ENCODE measurements at places on chromosomes 3 and 15. TPM values are rescaled to one million over a fixed set of nuclear protein-coding genes. Genes with fewer than 3 reads are reported as not detected.
A peak's percentile ranks its signal among the peaks of the same experiment; 100 is the strongest.

DNA sequence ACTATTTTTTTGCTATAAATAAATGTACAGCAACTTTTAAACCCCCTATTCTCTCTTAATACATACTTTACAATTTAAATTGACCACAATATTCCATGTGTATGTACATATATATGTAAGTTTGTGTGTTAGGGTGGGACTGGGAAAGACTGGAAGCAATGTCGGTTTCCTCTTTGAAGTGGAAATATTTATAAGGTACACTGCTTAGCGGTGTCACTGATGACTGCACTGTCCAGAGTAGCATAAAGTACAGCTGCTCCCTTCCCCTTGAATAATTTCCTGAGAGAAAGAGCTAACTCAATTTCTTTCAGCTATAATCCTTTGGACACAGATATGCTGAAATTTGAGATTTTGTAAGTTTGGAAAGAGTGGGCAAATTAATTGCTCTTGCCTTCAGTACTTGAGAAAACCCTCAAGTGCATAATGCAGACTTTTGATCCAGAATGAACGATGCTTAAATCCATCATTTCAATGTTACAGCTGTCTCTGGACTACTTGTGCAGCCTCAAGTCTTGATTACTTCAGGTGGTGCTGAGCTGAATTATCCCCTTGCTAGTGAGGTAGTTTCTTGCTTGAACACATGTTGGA, 267.0 kb upstream of the CFAP20DC start:
- H3K27me3 ChIP-seq, result no peaks in the 10 kb centered on the region
- no peak overlapping the region for H3K4me3 ChIP-seq
- H3K4me1 ChIP-seq, result no peaks in the 10 kb centered on the region
- H3K27ac ChIP-seq, result no peak overlapping the region

GRCh38 chr3:102866845-102867244, 432.0 kb downstream of the ZPLD1 start:
- H3K4me1 ChIP-seq, result no peaks in the 10 kb centered on the region
- H3K36me3 ChIP-seq, result no peaks in the 10 kb centered on the region
- H3K27me3 ChIP-seq, result no peaks in the 10 kb centered on the region
- H3K4me3 ChIP-seq, result no peak overlapping the region

DNA sequence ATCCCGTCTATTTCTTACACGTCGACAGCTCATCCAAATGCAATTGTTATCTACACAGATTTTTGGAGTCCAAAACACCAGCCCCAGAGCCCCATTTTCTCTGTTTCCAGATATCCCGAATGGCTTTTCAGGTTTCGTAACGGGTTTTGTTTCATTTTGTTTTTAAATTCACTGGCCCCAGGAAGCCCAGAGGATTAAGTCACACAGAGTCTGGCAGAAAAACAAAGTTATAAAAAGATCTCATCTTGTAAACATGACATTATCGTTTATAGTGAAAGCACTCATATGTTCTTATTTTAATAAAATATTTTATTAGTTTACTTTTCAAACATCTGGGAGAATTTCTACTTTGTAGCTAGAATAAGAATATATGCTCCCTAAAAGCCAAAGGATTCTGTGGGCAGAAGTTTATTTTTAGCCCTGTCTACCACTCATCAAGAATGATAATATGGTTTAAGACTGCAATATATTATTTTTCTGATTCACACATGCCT, 149.3 kb upstream of the SLC2A2 start:
- no peak for DNase-seq
- no peaks in the 10 kb centered on the region for H3K36me3 ChIP-seq
- peaks cover 25% of the 10 kb centered on the region for H3K4me1 ChIP-seq

GRCh38 chr3:192802957-192803899, 75.9 kb upstream of the FGF12 start:
- DNase-seq, result no peak
- no peaks in the 10 kb centered on the region for H3K4me1 ChIP-seq
- no peak overlapping the region for H3K4me3 ChIP-seq
- H3K27ac ChIP-seq, result no peak overlapping the region
- no peaks in the 10 kb centered on the region for H3K27me3 ChIP-seq
- no peaks in the 10 kb centered on the region for H3K36me3 ChIP-seq

- no peaks in the 10 kb centered on the region for H3K36me3 ChIP-seq
- no peaks in the 10 kb centered on the region for H3K27me3 ChIP-seq
- DNase-seq, result no peak
- H3K4me3 ChIP-seq, result no peak overlapping the region
- H3K4me1 ChIP-seq, result peaks cover 65% of the 10 kb centered on the region
These were observed 656.4 kb downstream of the MECOM start for GRCh38 chr3:169007145-169007544.

DNA sequence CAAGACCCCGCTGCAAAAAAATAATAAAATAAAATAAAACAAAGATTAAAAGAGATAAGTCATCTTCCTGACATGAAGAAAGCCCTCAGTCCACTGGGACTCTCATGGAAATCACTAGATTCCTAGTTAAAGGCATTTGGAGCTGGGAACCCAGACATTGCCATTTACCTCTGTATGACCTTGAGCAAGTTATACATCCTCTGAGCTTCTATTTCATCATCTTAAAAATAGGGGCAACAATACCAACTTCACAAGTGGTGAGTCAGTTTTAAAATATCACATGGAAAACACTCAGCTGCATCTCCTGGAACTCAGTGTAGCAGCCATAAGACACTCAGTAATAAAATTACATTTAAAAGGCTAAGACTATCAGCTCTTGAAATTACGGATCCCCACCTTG, 334.8 kb downstream of the ERC2 start:
- H3K27me3 ChIP-seq, result no peaks in the 10 kb centered on the region
- DNase-seq, result no peak
- H3K36me3 ChIP-seq, result no peaks in the 10 kb centered on the region
- H3K4me1 ChIP-seq, result peaks cover 13% of the 10 kb centered on the region
- no peak overlapping the region for H3K4me3 ChIP-seq
- H3K27ac ChIP-seq, result no peak overlapping the region

- H3K27me3 ChIP-seq, result no peaks in the 10 kb centered on the region
These were observed 869.5 kb downstream of the SI start for GRCh38 chr3:164208821-164209220.

DNA sequence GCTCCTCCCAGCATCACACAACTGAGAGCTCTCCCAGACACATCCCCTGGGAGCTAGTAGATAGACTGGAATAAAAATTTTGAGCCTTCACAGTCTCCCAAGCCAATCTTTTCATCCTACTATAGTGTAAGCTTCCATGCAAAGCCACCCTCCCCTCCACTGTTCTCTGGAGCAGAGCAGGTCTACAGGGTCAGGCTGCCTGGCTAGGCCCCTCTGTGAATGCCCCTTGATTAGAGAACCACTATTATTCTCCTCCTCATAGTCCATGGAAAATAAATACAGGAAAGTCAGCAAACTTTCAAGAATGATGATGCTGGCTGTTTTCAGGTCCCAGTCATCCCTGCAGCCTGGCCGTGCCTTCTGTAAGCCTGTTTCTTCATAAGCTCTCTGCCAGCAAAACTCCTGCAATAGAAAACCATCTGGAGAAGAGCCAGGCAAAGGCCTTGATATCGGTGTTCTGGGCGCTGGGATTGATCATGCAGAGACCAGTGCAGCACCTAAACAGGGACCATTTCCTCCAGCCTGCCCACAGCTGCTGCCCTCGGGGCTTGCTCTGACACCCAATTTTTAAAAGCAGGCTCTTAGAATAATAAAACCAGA, 51.7 kb downstream of the CRYGS start:
- H3K27me3 ChIP-seq, result peaks cover 95% of the 10 kb centered on the region
- H3K27ac ChIP-seq, result no peak overlapping the region
- DNase-seq, result no peak
- H3K4me3 ChIP-seq, result no peak overlapping the region
- H3K36me3 ChIP-seq, result no peaks in the 10 kb centered on the region
- no peaks in the 10 kb centered on the region for H3K4me1 ChIP-seq

- peaks cover 51% of the 10 kb centered on the region for H3K4me1 ChIP-seq
- H3K36me3 ChIP-seq, result peaks cover 16% of the 10 kb centered on the region
- H3K27me3 ChIP-seq, result no peaks in the 10 kb centered on the region
- no peak overlapping the region for H3K27ac ChIP-seq
- no peak overlapping the region for H3K4me3 ChIP-seq
These were observed 41.8 kb downstream of the ZNF710 start for GRCh38 chr15:90042766-90043529.

DNA sequence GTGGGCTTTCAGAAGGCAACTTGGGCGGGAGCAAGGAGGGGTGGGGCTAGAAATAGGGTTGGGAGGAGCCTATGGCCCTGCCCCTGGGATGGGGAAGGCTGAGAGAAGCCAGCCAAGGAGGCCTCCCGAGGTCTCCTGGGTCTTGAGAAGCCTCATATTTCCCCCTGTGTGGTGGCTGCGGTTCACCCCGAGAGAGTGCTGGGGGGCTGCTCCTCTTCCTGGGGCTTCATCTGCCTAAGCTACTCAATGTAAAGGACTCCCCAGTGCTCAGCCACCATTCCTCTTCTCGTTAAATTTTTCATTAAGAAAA, 174.3 kb downstream of the SMAD6 start:
- no peaks in the 10 kb centered on the region for H3K36me3 ChIP-seq
- no peak overlapping the region for H3K4me3 ChIP-seq
- DNase-seq, result no peak
- H3K27me3 ChIP-seq, result no peaks in the 10 kb centered on the region
- H3K4me1 ChIP-seq, result no peaks in the 10 kb centered on the region
- H3K27ac ChIP-seq, result no peak overlapping the region

- peaks cover 12% of the 10 kb centered on the region for H3K36me3 ChIP-seq
- peaks cover 25% of the 10 kb centered on the region for H3K4me1 ChIP-seq
- peak; percentile 14 for DNase-seq
These were observed 39.8 kb downstream of the CHDH start for GRCh38 chr3:53806182-53807116.

The GASK1A gene
- total RNA-seq, result 1.6 TPM

The LIPH gene
- 213 TPM for total RNA-seq

The CTDSPL gene
- total RNA-seq, result 55.2 TPM

The CLSTN2 gene
- 0.07 TPM for total RNA-seq

The TRIP4 gene
- total RNA-seq, result 28.5 TPM

The SCAANT1 gene
- not detected for total RNA-seq

The SORD gene
- 39.1 TPM for total RNA-seq

The TMF1 gene
- 34.4 TPM for total RNA-seq

The MME gene
- 14.4 TPM for total RNA-seq

The VGLL3 gene
- total RNA-seq, result 40.0 TPM

The SPINK8 gene
- not detected for total RNA-seq

The PCOLCE2 gene
- total RNA-seq, result 9.6 TPM

Measured in Calu3 (cell line).